Peyer's patch (tissue), 4 donors: ENCODE measurements at places on chromosomes 5 and 9. TPM values are rescaled to one million over a fixed set of nuclear protein-coding genes. Genes with fewer than 3 reads are reported as not detected.

DNA sequence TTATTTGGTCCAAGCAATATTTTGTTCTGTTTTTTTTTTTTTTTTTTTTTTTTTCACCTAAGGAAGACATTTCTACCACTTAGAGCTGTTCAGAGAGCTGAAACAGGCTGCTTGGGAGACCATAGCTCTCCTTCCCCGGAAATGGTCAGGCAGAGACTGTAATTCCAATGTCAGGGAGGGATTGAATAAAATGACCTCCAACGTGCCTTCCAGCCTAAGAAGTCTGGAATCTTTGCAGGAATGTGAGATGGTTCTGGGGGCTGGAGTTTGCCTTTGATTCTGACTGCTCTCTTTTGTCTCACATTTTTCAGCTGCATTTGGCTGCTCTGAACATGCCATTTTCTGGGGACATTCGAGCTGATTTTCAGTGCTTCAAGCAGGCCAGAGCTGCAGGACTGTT, 38.3 kb upstream of the TGFBR1 start:
- no peak for DNase-seq

GRCh38 chr5:151612689-151613427, 21.7 kb upstream of the FAT2 start:
- no peak for DNase-seq

DNA sequence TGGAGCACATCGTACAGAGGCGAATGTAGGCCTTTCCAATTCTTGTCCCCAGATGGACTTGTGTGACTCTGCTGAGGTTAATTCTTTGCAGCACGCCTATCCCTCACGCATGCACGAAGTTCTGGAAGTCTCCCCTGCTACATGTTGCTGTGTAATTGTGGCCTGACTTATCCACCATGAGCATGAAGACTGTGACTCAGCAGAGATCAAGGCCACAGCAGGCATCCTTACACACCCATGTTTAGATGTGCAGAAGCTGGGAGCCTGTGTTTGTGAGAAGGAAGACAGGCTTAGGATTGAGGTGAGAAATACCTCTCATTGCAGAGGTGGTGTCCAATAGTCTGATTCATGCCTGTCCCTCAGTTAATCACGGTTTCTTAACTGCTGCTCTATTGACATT, 135.6 kb downstream of the ICE1 start:
- DNase-seq, result no peak

The GARNL3 gene
- total RNA-seq, result 14.7 TPM

The C7 gene
- 52.8 TPM for total RNA-seq

The PHF24 gene
- not detected for total RNA-seq
